ENCODE measurements at places on chromosomes 16 and 17.

- DNase-seq: no peak
Observed at GRCh38 chr16:1119766-1120576, 23.9 kb upstream of the C1QTNF8 start.

DNA sequence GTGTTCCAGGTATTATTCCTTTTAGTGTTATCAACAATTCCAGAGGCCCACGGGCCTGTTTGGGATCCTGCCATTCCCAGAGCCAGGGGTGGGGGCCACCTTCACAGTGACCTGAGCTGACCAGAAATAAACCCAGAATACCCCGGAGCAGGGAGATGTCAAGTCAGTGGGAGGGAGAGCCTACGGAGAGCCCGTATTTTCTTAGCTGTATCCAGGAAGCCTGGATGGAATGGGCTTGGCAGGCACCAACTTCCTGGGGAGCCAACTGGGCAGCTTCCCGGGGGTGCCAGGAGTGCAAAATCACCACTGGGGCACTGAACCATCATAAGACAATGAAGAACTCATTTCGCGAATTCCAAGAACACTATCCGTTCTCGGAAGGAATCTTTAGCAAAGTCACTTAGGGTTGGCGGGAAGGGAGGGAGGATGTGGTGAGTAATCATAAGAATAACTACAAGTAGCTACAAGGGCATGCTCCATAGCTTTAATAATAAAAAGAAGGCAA, 13.2 kb upstream of the MRTFB start:
- DNase-seq: no peak

- DNase-seq: no peak
Observed at GRCh38 chr17:63203652-63204051, 237.6 kb downstream of the TANC2 start.

- no peak for DNase-seq
Observed at GRCh38 chr17:78736526-78737079, 45.5 kb downstream of the CYTH1 start.

DNA sequence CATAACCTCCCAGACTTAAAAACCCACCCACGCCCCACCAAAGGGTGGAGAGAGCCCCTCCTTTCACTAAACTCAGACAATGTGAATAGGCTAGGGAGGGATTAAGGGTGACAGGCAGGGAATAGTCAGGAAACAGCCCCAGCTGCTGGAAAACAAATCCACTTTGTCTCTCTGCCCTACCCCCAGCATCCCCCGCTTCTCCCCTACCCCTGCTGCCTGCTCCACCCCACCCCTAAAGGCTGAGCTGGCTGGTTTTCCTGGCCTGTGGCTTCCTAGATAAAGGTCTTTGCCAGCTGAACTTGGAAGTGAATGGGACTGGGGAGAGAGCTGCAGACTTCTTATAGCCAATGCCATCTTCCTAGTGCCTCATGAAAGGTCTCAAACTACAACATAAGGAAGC, 15.0 kb downstream of the CAVIN1 start:
- DNase-seq: no peak

DNA sequence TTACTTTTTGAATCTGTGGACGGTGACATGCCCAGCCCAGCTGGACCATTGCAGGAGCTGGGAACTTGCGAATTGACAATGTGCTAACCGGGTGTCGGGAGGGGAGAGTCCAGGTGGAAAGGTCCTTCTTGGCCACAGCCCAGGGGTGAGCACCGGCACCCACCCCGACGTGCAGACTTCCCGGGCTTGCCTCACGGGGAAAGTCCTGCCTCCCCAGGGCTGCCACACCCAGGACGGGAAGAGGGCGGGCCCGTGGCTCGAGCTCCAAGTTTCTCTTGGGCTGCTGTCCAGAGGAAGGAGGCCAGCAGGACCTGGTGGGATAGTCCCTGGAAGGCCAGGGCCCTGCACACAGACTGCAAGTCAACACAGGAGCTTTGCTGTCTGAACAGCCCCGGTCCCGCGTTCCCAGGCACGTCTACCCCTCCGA, 17.7 kb downstream of the CARD14 start:
- no peak for DNase-seq

DNA sequence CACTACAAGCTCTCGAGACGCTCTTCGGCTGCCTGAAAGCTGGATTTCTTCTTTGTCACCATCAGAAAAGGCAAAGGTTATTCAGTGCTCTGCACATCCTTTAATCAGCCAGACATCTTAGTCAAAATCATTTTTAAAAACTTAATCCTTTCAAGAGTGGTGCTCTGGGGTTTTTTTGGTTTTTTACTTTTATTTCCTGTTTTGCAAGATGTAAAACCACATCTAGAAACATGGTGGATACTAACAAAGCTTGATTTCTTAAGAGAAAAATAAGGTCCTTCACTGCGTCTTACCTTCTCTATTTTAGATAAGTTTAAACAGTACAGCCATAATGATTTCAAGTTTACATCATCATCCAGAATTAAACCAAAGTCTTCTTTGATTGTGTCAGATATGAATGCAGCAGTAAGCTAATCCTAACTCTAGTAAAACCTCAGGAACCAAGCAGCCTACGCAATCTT, 6.3 kb downstream of the ANKRD11 start:
- no peak for DNase-seq

- no peak for DNase-seq
Observed at GRCh38 chr17:41806685-41807445, 4.9 kb downstream of the P3H4 start.

- DNase-seq: no peak
Observed at GRCh38 chr16:6695666-6696065, 637.0 kb upstream of the RBFOX1 start.

GRCh38 chr17:57257895-57258851, 1.9 kb downstream of the MSI2 start:
- no peak for DNase-seq

- peak; percentile 45 for DNase-seq
Observed at GRCh38 chr16:788399-789126, at the start of gene CHTF18. TSS of gene CHTF18 (plus strand) at chr16:788620. CDS start at chr16:788685, 65 bp downstream.

DNA sequence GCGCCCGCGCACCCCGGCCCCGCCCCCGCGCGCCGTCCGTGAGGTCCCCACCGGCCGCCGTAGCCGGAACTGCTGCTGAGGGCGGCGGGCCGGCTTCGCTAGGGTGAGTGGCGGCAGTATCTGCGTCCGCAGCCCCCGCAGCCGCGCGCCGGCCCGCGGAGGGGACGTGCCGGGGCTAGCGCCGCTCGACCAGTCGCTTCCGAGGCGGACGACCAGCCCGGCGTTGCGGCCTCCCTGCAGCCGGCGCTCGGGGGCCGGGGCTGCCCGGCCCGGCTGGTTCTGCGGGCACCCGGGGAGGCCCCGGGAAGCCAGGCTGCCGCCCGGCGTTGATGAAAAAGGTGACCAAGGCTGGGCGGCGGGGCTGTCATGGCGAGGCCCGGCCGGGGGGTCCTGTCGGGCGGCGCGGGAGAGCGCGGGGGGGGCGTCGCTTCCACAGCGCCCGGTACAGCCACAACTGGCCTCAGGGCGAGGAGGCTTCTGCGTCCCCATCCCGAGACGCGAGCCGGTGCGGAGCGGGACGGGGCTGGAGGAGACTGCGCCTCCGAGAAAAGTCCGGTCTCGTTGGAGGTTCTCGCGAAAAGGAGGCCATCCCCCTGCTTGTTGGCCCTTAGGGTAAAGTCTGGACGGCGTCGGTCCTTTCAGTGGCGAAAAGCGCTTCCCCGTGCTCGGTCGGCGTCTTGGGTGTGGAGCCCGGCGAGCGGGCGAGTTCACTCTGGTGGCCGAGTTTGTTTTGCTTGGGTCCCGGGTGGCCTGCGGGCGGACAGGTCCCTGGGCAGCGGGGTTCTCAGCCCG, at the start of gene CRAMP1:
TSS of gene CRAMP1 (plus strand) at position 41 of the 792 bp plus-strand sequence. CDS start 2,280 bp downstream, outside the sequence.
- DNase-seq: no peak

DNA sequence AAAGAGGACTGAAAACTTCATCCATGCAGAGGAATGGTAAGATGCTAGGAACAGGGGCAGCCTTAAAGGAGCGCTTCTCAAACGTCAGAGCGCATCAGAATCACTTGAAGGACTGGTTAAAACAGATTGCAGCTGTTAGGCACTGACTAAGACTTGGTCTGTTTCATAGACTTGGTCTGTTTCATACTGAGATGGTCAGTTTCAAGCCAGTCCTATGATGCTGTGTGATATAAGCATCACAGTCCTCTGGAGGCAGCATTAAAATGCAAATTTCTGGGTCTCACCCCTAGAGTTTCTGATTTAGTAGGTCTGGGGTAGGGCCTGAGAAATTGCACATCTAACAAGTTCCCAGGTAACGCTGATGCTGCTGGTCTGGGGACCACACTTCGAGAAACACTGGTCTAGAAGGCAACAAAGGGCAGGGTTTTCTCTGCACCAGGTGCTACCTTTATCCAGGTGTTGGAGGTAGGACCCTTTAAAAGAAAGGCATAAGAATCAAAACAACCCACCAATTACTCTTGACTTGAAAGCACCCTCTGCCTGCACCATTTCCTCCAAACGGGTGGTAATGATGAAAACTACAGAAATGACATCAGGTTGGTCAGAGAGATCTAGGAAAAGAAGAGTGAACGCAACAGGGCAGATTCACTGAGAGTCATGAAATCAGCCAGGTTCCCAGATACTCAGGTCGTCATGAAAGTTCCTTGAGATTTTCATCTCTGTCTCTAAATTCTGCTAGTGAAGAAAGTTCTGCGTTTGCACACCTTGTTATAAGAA, 95.0 kb upstream of the RCVRN start:
- DNase-seq: no peak

GRCh38 chr16:72983728-72984350, 64.1 kb downstream of the ZFHX3 start:
- DNase-seq: no peak

DNA sequence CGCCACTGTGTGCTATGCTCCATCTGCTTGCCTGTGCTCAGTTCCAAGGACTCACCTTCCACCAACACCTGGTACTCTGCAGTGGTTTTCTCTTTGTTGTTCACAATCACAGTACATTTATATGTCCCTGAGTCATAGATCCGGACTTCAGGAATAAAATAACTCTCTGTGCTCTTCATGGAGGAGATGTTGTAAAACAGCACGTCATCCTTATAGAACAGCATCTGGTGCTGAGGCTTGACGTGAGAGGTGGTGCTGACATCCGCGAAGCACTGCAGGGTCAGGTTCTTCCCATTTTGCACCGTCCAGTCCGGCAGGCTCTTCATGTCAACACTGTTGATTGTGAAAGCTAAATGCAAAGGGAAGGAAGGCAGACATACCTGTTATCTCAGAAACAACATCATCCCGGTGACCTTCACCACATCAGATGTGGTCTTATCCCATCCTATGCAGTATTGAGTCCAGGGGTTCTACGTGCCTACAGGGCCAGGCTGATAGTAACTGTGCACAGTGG, 12.8 kb downstream of the PECAM1 start:
- no peak for DNase-seq

- no peak for DNase-seq
Observed at GRCh38 chr17:74447628-74448159, 15.8 kb downstream of the GPRC5C start.

- no peak for DNase-seq
Observed at GRCh38 chr17:36132421-36132831, 28.8 kb downstream of the CCL4 start.

- DNase-seq: no peak
Observed at GRCh38 chr17:79923974-79924638, 84.9 kb upstream of the CBX4 start.

DNA sequence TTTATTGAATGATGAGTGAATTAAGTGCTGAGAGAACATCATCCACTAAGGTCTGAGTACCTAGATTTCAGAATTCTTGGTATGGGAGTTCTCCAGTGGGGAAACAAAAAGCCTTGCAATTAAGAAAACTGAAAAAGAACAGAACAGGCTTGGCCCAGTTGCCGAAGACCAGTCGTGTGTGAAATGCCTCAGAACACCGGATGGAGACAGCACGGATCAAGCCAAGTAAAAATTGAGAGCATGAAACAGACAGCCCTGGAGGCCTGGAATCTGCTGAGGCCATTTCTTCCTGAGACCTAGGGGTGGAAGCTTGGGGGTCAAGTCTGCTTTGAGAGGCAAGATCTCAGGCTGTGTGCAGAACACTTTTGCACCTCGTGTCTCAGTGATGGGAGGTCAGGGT, 43.3 kb downstream of the GRIN2A start:
- DNase-seq: no peak

Data from HFF-Myc (cell line).